ENCODE measurements at places on chromosomes 4 and X.

DNA sequence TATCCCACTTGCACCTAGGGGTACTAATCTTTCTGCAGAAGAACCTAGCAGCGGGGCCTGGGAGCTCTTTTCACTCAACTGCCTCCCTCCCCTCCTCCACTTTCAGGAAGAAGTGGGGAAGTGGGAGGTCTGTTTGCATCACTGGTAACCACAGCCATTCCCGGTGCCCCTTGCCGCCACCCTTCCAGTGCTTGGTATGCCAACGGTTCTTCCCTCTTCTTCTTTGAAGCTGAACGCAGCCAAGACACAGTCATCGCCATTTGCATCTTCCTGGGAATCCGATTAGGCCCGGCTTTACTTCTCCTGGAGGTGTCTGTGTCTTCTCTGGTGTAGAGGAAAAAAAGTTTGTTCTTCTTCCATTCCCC lies 47.2 kb upstream of the RBPJ start:
- DNase-seq: no peak

DNA sequence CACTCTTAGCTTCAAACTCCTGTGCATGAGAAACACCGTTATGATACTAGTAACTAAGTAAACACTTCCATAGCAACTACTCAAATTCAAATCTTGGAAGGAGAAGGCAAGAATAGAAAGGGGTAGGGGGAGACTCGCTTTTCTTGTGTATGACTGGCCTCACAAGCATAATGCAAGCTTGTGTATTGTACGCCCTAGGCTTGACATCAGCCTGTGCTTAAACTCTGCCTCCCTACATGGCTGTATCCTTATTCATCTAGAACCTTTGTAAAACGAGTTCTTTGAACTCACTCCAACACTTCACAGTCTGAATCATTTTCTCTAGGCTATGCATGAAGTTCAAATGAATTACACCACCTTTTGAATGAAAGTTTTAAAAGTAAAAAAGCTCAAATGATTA lies 1071.2 kb upstream of the ADGRL3 start:
- no peak for DNase-seq

DNA sequence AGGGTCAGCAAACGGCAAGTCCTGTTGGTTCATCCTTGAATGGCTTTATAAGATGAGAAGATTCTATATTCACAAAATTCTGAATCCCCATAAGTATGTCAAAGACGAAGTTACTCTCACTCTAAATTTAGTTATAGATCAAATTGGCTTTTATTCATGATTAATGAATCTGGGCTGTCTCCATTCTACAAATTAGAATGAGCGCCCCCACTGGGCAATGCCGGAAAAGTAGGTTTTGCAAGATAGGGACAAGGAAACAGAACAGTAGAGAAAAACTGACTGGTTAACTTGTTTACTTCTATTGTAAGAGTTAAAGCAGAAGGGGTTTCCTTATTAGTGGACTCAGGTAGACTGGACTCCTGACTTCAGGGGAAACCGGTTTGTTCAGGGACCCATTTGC lies 100.3 kb downstream of the F11 start:
- no peak for DNase-seq

DNA sequence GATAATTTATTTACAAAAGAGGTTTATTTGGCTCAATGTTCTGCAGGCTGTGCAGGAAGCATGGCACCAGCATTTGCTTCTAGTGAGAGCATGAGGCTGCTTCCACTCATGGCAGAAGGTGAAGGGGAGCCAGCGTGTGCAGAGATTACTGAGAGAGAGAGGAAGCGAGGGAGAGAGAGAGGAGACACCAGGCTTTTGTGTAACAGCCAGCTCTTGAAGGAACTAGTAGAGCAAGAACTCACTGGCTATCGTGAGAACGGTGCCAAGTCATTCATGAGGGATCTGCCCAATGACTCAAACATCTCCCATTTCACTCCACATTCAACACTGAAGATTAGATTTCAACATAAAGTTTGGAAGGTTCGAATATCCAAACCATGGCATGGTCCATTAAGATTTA lies 12.7 kb downstream of the GUCY1A1 start:
- DNase-seq: no peak

DNA sequence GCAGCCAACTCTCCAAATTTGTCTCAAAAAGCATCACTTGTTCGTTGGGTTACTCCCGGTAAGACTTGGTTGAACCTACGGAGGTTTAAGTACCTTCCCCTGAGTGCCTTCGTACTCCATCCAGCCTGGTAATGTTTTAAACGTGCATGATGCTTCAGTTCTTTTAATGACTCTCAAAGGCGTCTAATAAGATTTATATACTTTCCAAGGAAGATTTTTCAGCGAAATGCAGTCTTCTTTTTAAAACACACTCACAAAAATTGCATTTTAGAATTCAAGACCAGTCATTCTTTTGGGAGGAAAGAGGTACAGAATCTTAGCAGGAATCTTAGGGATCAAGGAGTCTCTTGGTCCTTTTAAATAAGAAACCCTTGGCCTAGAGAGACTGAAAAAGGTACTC lies 430 bp upstream of the TRPC3 start:
- DNase-seq: no peak

GRCh38 chr4:100681289-100681688 lies 163.5 kb upstream of the EMCN start:
- no peak for DNase-seq

DNA sequence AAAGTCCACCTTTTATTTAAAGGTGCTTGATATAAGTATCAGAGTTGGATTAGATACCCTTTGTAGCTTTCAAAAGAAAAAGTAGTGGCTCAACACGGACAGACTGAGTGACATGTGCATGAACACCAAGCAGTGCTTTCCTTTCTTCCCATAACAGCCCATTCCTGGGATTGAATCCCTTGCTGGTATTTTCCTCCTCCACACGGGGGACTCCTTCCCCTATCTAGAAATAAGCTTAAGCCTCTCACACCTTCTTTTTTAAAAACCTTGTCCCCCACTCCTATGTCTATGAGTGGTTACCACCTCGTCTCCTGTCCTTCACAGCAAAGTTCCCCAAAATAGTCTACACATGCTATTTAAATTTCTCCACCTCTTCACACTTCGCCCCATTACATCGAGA lies 5.1 kb downstream of the AP1S2 start:
- no peak for DNase-seq
